ENCODE measurements at places on chromosomes 6 and 20. TPM values are rescaled to one million over a fixed set of nuclear protein-coding genes. Genes with fewer than 3 reads are reported as not detected.
A peak's percentile ranks its signal among the peaks of the same experiment; 100 is the strongest.

GRCh38 chr20:15618110-15618509 lies 955.1 kb downstream of the KIF16B start:
- H3K27me3 ChIP-seq = no peaks in the 10 kb centered on the region
- DNase-seq = no peak
- no peaks in the 10 kb centered on the region for H3K36me3 ChIP-seq
- H3K27ac ChIP-seq = no peak overlapping the region
- no peak overlapping the region for H3K4me3 ChIP-seq
- H3K4me1 ChIP-seq = no peaks in the 10 kb centered on the region

DNA sequence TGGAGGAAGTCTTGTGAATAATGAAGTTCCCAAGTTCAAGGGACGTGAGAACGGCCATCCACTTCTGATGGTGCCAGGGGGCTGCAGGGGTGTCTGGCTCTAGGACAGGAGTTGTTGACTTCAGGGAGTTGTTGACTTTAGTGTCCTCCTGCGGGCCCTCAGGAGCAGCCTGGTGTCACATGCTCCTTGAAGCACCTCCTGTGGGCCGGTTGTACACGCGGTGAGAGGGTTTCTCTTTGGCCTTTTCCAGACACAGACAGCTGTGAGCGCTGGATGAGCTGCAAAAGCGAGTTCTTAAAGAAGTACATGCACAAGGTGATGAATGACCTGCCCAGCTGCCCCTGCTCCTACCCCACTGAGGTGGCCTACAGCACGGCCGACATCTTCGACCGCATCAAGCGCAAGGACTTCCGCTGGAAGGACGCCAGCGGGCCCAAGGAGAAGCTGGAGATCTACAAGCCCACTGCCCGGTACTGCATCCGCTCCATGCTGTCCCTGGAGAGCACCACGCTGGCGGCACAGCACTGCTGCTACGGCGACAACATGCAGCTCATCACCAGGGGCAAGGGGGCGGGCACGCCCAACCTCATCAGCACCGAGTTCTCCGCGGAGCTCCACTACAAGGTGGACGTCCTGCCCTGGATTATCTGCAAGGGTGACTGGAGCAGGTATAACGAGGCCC lies 77.8 kb downstream of the ISM1 start:
- no peaks in the 10 kb centered on the region for H3K27me3 ChIP-seq
- H3K36me3 ChIP-seq = peaks cover 5% of the 10 kb centered on the region
- H3K4me1 ChIP-seq = no peaks in the 10 kb centered on the region
- no peak for DNase-seq
- H3K4me3 ChIP-seq = no peak overlapping the region

DNA sequence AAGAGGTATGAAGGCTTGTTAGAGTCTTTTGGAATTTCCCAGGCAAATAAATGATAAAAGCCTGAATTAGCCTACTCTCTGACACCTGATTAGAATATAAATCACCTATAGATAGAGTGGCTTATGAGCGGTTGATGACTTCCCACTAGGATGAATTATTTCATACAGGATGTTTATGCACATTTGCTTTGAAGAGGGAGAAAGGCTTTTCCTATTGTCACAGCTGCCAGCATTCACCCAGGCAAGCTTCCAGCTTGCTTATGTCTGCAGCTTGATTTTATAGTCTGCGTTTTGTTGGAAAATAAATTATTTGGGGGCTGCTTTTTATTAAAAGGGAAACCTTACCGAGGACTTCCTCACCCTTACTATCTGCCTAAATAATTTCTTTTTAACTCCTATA lies 51.3 kb upstream of the EIF2S2 start:
- H3K4me3 ChIP-seq = no peak overlapping the region
- no peaks in the 10 kb centered on the region for H3K36me3 ChIP-seq
- H3K4me1 ChIP-seq = no peaks in the 10 kb centered on the region
- no peak for DNase-seq
- no peak overlapping the region for H3K27ac ChIP-seq
- no peaks in the 10 kb centered on the region for H3K27me3 ChIP-seq

- no peaks in the 10 kb centered on the region for H3K4me1 ChIP-seq
- no peak overlapping the region for H3K4me3 ChIP-seq
- no peak for DNase-seq
- peaks cover 7% of the 10 kb centered on the region for H3K27me3 ChIP-seq
Measured at GRCh38 chr20:61230166-61230565, 21.9 kb upstream of the CDH4 start.

GRCh38 chr20:36175016-36175415 lies 20.5 kb downstream of the EPB41L1 start:
- no peaks in the 10 kb centered on the region for H3K4me1 ChIP-seq
- DNase-seq = no peak
- H3K27me3 ChIP-seq = no peaks in the 10 kb centered on the region
- no peak overlapping the region for H3K27ac ChIP-seq
- H3K4me3 ChIP-seq = no peak overlapping the region

GRCh38 chr6:116876635-116877611 lies at the start of gene RFX6:
TSS of gene RFX6 (plus strand) at chr6:116877242. CDS start at chr6:116877276, 34 bp downstream.
- peaks cover 38% of the 10 kb centered on the region for H3K27me3 ChIP-seq
- H3K4me1 ChIP-seq = peaks cover 14% of the 10 kb centered on the region
- peak within 1 kb of the TSS; percentile 43 for H3K4me3 ChIP-seq
- no peak within 1 kb of the TSS for H3K27ac ChIP-seq
- no peak for DNase-seq

- H3K27ac ChIP-seq = no peak overlapping the region
- DNase-seq = no peak
- peak overlapping the region; percentile 33 for H3K4me3 ChIP-seq
- no peaks in the 10 kb centered on the region for H3K36me3 ChIP-seq
- H3K4me1 ChIP-seq = peaks cover 11% of the 10 kb centered on the region
- H3K27me3 ChIP-seq = peaks cover 35% of the 10 kb centered on the region
Measured at GRCh38 chr6:45663251-45664221, 285.8 kb upstream of the SUPT3H start.

DNA sequence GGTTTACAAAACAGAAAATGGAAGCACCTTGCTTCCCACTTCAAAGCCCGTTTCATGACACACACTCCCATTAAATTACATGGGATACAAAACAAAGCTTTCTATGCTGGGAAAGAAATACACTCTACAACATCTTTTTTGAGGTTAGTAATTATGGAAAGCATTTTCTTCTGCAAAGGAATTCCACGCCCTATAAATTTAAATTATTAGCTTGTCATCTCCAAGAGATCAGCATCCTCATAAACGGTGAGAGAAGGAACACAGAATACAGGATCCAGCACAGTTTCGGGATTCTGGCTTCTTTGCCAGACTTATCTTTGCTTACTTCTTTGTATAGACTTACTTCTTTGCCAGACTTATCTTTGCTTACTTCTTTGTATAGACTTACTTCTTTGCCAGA lies 1.3 kb upstream of the SMPDL3A start:
- no peak for DNase-seq
- H3K27ac ChIP-seq = peak overlapping the region; percentile 97
- H3K27me3 ChIP-seq = no peaks in the 10 kb centered on the region
- H3K4me3 ChIP-seq = no peak overlapping the region
- H3K36me3 ChIP-seq = no peaks in the 10 kb centered on the region

DNA sequence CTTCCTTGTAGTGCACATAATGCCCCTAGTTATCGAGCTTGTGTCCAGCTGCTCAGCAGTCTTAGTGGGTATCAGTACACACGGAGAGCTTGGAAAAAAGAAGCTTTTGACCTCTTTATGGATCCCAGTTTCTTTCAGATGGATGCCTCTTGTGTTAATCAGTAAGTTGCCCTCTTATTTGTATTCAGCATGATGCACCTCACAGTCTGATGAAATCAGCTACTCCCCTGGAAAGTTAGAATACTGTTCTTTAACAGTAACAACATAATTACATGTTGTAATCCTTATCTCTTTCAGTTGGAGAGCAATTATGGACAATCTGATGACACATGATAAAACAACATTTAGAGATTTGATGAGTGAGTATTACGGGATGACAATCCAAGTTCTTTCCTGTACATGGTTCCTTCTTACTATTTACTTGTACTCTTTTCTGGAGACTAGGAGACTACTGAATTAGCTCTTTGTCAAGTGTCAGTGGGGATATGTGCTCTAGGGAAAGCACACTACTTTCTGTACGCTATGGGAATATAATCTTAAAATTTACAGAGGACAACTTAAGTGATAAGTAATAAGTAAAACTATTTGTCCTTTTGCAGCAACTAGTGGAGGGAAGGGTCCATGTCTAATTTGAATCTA lies 39.1 kb downstream of the PGM3 start:
- no peak overlapping the region for H3K27ac ChIP-seq
- H3K4me1 ChIP-seq = no peaks in the 10 kb centered on the region
- no peaks in the 10 kb centered on the region for H3K27me3 ChIP-seq
- no peak overlapping the region for H3K4me3 ChIP-seq

GRCh38 chr6:169292338-169293124 lies 38.9 kb upstream of the THBS2 start:
- no peaks in the 10 kb centered on the region for H3K27me3 ChIP-seq
- no peaks in the 10 kb centered on the region for H3K36me3 ChIP-seq
- peak; percentile 86 for DNase-seq
- H3K4me1 ChIP-seq = peaks cover 45% of the 10 kb centered on the region

DNA sequence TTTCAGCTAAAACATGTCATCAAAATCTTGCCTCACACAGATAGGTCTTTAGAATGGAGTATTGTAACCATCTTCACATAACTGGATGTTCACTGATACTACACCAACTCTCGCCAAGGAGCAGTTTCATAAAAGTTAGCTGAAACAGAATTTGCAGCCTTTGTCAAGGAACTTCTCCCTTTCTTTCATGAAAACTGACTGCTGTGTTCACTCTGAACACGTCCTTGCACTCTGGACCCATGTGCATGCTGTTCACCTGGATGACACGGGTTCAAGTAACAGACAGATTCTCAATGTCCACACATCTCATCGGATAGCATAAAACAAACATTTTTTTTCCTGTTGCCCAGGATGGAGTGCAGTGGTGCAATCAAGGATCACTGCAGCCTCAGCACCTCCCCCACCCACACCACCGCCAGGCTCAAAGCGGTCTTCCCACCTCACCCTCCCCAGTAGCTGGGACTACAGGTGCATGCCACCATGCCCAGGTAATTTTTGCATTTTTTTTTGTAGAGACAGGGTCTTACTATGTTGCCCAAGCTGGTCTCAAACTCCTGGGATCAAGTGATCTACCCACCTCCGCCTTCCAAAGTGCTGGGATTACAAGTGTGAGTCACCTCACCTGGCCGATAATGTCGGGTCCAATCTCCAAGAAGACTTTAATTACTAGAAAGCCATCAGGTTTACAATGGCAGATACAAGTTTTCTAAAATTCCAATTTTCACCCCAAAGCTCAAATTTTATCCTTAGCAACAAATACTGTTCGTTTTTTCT lies 9.4 kb downstream of the DIDO1 start:
- H3K27ac ChIP-seq = no peak overlapping the region
- DNase-seq = peak; percentile 29
- H3K27me3 ChIP-seq = no peaks in the 10 kb centered on the region
- H3K4me1 ChIP-seq = peaks cover 85% of the 10 kb centered on the region

The LINC00237 gene
- not detected for total RNA-seq

The KCNK5 gene
- 43.9 TPM for total RNA-seq

The TNF gene
- 5.3 TPM for total RNA-seq

The STMND1 gene
- total RNA-seq = not detected

The ADGB gene
- total RNA-seq = not detected

The GFRA4 gene
- not detected for total RNA-seq

The WASF1 gene
- 6.2 TPM for total RNA-seq

The RAET1L gene
- total RNA-seq = 8.0 TPM

Data from suprapubic skin (tissue), 4 donors.